Fibroblast of gingiva (primary cell): ENCODE measurements at places on chromosomes 2 and 18.
A peak's percentile ranks its signal among the peaks of the same experiment; 100 is the strongest.

- peak; percentile 82 for DNase-seq
These were observed 37.5 kb upstream of the NEB start for GRCh38 chr2:151771599-151772358.

GRCh38 chr2:136233298-136233697 lies 115.3 kb upstream of the CXCR4 start:
- DNase-seq: no peak

DNA sequence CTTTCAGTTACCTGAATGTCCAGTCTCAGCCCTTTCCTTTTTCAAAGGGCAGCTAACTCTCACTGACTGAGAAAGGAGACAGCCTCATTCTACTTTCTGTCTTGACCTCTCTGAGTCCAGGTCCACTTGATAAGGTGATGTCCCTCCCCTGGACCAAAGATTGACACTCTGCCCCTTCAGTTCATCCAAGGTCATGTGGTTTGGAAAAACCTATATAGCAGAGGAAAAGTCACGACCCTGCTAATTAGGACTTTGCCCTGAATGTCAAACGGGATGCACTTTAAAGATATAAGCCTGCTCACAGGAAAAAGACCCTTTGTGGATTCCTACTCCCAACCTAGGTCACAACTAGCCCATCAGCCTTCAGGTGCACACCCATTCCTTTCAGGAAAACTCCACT lies 208.3 kb downstream of the AGPS start:
- DNase-seq: no peak

- DNase-seq: no peak
These were observed 81.1 kb downstream of the SETBP1 start for GRCh38 chr18:44761812-44762211.

DNA sequence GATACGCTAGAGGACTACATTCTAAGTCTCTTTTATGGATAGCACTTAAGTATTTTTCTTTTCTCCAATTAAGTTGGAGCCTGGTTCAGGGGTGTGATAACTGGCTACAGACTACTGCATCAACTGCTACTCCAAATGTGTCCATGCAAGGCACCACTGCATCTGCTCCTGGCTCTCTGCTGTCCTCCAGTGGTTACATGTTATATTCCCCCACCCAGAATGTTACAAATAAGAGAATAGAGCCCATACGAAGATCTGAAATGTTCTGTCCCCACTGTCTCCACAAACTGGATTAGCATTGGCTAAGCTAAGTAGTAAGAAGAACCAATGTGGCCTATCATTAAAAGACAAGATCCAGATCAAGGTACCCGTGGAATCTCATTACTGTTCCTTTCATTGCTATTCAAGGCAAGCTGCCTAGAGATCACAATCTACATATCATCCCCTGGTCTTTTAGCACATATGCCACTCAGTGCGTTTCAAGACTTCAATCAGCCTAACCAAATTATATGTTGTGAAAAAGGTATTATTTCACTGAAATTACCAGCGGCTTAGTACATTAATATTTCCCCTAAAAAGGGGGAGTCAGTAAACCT lies 308.3 kb upstream of the SLC8A1 start:
- DNase-seq: peak; percentile 20

GRCh38 chr18:69727912-69728572 lies 219.6 kb downstream of the CD226 start:
- DNase-seq: no peak

- DNase-seq: no peak
These were observed 251.2 kb upstream of the PARD3B start for GRCh38 chr2:204293884-204294747.

DNA sequence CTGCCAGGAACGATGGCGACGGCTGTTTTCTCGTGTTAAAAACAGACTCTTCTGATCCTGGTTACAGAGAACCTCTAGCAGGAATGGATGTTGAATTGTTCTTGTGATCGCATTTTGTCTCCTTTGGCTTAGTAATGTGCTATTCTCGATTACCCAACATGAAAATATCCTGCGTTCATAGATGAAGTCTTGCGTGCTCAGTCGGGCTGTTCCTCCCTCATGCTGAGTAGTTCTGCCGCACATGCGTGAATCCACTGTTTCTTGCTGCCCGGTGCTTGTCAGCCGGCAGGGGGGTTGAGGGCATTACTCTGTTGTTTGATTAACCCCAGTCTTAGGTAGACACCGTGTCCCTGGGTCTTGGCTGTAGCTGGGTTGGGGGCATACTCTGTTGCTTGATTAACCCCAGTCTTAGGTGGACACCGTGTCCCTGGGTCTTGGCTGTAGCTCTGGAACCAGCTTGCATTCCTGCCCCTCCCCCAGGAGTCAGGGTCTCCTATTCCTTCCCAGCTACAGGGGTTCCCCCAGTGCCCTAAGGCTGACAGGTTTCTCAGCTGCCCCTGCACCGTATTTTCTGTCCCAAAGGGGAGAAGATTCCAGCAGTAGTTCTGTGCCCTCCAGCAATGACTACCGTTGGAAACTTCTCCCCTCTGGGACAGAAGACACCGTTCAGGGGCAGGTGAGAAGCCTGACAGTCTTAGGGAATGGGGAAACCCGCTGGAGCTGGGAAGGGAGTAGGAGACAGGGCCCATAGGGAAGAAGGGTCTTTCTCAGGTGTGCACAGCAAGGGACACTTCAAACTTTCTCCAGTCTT lies 22.1 kb upstream of the ASB1 start:
- DNase-seq: no peak

DNA sequence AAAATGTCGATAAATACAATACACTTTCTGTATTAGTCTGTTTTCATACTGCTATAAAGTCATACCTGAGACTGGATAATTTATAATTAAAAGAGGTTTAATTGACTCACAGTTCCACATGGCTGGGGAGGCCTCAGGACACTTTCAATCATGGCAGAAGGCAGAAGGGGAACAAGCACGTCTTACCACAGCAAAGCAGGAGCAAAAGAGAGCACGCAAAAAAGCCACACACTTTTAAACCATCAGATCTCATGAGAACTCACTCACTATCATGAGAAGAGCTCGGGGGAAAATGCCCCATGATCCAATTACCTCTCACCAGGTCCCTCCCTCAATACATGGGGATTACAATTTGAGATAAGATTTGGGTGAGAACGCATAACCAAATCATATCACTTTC lies 256.7 kb downstream of the ANAPC1 start:
- DNase-seq: no peak

- peak; percentile 25 for DNase-seq
These were observed 16.1 kb upstream of the VPS54 start for GRCh38 chr2:64035072-64035942.

DNA sequence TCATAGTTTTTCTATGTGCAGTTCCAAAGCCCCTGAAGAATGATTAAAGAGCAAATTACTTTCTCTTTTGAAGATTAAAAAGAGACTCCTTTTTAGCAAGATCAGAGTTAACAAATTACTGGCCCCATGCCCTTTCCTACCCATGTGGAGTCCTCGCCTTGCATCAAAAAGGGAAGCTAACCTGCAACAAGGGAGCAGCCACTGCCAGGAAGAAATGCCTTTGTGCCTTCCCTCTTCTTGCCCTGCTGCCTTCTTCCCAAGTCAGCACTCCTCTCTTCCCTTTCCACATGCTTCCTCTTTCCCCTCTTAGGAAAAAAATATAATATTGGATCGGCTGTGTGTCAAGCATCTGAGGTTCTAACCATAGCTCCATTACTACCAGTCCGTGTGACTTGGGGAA lies 37.1 kb upstream of the CYP1B1 start:
- DNase-seq: no peak

DNA sequence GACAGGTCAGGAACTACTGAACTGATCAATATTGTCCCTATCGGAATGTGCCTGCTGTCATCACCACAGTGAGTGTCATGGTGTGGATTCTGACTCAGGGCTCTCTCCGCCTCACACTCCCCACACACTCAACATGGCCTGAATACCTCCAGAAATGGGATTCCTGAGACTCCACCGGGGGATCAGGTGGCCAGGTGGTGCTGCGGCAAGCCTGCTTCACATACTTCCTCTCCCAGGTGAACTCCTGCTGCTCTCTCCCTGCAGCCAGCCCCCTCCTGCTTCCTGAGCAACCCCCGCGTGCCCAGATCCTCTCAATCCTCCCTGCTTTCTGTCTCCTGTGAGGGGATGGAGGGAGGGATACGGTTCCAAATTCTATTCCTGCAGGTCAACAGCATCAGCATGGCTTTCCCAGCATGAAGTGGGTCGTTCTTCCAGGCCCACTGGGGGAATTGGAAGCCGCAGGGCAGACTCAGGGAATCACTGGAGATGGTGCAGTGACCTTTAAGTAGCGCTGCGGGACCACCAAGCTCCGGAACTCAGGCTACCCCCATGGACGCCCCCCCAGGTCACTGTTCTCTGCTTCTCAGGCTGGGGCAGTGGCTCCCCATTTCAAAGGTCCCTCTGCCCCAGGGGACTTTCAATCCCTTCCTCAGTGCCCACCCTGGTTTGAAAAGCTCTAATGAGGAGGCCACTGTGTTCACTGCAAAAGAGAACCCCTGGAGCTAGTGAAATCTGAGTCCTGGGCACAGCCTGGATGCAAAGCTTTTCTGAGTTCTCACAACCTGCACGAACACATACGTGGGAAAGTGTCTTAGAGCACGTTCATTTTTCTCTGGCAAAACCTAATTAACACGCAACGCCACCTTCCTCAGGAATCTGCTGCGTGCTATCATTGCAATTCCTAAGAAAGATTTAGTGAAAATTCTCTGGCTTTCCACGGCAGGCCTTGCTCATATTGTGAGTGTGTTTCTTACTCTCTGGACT lies 168.4 kb downstream of the ZFP36L2 start:
- no peak for DNase-seq
